ENCODE measurements at places on chromosomes 12 and 14.

DNA sequence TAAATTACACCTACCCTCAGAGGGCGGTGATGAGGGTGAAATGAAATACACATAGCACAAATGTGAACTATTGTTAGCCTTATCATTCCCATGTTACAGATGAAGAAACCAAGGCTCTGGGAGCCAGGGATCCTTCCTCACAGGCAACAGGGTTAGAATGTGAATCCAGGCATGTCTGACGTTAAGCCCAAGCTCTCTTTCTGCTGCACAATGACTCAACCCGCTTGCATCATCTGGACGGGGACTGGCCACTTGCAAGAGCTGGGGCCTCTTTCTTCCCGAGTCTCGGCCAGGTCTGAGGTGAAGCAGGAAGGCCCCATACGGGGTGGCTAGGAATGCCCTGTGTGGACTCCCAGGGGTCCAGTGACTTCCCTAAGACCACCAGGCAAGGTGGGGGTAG, 105.2 kb downstream of the RBM19 start:
- DNase-seq: no peak

DNA sequence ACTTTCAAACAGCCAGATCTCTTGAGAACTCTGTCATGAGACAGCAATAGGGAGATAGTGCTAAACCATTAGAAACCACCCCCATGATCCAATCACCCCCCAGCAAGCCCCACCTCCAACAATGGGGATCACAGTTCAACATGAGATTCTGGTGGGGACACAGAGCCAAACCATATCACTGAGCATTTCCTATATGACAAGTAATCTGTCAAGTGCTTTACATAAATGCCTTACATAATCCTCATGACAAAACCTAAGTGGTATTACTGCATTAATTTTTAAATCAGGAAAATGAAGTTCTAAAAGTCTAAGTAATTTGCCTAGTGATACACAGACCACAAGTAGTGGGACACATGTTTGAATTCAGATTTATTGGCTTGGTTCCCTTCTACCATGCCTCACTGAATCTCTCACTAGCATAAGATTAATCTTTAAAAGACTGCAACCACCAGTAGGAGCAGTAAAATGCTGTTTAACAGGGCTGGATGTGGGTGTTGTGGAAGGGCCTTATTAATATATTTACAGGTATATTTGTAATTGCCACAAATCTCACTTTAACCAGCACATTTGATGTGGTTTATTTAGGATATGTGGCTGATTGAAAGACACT, 323.1 kb upstream of the FBXO33 start:
- DNase-seq: peak; percentile 22

DNA sequence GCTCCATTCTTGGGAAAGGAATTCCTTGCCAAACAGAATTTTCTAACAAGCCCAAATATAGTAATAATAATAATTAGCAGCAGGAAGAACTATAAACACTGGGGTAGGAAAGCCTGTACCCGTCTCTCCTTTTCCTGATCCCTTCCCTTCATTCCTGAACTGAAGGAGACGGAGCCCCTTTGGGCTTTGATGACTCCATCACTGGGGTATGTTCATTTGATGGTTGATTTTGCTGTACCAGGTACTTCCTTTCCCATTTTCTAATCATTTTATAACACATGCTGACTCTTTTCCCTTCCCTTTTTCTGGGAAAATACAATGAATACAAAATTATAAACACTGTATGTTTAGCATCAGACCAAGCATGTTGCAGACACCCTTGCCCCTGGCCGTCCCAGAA, 3.6 kb upstream of the RCOR1 start:
- no peak for DNase-seq

DNA sequence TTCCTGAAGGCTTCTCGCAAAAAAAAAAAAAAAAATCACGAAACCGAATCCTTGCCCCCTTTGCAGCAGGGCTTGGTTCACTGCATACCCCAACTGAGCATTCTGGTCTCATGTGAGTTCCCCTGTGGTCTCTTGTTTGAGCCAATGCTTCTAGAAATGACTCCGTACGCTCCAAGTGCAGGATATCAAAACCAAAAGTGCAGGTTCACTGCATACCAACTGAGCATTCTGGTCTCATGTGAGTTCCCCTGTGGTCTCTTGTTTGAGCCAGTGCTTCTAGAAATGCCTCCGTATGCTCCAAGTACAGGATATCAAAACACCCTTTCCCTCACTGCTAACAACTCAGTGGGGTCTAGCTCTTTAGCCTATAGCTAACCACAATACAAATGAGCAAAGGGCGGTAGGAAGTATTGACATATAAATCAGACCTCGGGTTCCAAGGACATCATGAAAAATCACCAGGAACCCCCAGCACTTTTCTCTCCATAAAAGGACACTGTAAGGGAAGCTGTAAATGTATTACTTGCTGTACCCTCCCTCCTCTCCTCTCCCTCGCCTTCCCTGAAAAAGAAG, 206.3 kb upstream of the NOS1 start:
- no peak for DNase-seq

DNA sequence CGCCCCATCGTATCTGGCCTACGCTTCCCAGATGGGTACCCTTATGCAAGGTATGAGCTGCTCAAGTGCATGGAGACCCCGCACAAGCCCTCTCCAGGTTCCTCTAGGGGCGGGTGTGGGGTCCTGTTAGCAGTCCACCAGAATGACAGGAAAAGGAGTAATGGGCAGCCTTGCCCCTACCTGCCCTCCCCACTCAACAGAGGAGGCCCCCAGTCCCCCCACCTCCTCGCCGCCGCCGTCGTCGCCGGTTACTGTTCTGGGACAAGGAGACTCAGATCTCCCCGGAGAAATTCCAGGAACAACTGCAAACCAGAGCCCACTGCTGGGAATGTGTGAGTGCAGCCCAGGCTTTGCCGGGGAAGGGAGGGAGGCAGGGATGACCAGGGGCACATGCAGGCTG, 6.0 kb downstream of the REC8 start:
- no peak for DNase-seq

DNA sequence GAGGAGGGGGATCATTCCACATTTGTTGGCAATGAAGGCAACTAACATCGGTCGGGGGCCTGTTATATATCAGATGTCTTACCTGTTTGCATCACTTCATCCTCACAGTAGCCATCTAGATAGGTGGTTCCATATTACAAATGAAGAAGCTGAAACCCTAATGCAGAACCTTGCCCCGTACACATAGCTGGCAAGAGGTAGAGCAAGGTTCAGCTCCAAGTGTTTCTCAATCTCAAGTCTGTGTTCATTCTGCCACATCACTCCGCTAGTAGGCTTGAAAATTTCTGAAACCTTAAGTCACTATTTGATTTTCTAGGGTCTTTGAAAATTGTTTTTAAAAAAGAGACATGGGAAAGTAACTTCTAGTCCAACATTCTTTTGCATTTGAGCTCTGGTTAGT, 17.0 kb downstream of the AVPR1A start:
- DNase-seq: no peak

DNA sequence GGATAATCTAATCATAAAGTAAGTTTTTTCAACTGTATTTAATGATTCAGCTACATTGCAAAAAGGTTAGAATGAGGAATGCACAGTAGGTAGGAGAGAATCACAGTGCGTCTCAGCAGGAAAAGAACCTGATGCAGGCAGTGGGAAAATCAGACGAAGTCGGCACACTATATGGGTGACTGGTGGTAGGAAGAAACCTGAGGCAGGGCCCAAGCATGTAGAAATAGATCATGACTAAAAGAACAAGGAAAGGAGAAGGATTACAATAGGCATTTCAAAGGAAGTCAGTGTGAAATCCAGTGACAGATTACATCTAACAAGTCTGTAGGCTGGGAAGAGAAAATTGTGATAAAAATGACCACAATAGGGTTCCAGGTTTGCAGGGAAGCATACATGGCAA, 267.0 kb downstream of the MED13L start:
- DNase-seq: no peak

DNA sequence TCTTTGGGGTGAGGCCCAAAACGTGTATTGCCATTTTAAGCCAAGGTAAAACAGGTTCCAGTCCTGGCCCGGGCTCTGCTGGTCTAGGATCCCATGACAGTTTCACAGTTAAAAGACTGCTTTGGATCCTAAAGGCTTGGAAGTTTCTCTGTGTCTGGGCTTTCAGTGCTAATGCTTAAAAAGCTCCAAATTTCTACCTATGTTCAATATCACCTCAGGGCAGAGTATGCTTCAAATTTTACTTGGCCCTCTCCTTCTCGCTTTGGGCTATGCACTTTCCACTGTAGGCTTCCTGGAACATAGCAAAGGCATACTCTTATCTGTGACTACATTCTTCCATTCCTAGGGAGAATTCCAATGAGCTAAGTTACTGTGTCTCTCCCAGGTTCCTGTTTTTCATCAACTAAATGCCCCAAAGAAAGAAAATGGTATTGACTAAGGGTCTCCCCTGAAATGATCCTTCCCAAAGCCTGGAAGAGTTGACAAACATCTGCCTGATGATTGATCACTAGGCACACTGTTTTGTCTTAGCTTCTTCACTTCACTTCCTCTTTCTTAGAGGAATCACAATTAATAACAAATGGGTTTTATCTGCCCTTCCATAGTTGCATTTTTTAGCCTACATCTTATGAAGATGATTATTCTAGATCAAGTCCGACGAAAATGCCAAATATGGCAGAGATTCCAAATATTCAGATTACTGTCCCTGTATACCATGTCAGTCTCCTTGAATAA, 79.4 kb downstream of the TMTC2 start:
- DNase-seq: no peak

- DNase-seq: no peak
Measured at GRCh38 chr12:112180422-112180821, 55.1 kb downstream of the TRAFD1 start.

DNA sequence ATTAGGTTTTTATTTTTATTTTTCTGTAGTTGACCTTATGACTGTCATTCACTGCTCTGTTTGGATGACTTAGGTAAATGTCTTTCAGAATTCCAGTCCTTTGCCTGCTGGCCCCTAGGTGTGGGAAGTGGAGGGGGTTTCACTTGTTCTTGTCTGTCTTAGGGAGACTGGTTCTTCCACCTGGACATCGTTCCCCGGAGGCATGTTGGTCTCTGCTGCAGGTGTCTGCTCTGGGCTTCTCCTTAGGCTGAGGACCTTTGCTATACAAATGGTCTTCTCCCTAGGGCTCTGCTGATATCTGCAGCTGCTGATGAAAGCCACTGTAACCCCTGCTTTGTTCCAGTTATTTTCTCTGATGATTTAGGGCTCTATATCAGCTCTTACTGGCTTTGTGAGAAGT, 97.1 kb downstream of the OTOGL start:
- DNase-seq: no peak

DNA sequence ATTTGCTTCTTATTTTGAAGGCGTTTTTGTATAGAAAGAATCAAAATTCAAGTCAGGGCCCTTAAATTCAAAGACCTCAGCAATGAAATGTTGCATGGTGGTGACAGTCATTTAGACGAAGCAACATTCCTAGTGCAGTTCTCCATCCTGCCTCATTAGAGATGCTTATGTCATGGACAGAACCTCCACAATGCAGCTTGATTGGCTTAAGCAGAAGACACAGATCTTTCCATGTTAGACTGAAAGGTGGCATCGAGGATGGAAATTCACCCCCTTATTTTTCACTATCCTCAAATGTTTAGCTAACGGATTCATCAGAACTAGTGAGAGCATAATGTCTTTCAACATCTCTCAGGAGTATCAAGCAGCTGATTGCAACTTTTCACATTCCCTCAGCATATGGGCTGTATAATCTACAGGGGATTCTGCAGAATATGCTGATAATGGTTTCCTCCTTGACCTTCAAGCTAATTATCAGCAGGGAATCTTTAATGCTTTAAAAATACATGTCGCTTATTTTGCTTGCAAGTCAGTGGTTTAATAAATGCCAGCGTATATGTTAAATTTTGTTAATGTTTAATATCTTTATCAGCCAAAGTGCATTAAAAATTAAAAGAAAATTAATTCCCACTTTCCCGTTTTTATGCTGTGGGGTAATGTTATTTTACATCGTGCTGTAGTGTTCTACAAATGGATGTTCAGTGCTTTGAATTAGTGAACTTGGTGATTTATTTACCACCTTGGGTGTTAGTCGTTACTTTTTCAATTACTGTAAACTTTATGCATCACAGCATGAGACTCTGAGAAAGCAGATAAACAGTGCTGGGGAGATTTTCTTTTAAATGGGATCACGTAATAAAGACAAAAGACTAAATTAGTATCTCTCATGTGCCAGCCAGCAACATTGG, 12.8 kb upstream of the NRDE2 start:
- DNase-seq: no peak

GRCh38 chr12:133130808-133131128, 341 bp downstream of the ZNF10 start:
- no peak for DNase-seq

DNA sequence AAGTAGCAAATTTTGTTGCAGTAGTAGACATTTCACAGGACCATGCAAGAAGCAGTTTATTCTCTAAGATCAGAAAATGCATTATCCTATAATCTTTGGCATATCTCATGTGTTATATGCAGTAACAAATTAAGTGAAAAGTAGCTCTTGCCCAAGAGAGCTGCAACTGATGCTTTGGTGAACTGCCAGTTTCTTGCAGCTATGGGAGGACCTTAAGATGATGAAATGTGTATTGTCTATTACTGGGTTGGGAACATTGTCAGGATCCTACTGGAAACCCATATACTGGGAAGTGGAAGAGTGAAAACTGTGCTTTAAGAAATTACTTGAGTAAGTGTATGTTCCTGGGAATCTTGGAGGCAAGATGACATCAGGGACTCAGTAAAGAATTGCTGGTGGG, 238.8 kb downstream of the DACT1 start:
- DNase-seq: no peak

DNA sequence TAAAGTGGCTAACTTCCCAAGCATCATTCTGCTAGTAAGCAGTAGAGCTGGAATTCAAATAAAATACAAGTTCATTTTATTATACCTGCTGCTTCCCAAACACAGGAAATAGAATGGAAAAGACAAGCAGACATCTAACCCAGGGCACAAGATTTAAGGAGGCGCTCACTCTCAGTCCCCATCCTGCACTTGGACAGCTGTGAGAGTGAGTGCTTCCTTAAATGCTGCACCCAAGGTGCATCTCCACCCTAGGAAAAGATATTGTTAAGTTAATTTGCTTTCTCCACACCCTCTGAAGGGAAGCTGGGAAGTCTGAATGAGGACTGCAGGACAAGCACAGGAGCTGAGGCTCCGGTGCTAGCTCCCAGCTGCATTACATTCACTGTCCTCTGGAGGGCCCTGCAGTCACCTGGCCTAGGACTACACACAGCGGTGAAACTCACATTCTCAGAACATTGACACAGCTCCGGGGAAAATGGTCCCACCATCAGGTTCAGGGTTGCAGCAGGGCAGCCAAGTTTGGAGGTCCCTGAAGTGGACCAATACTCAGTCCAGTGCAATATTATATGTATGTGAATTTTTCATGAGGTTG, 14.2 kb downstream of the HEBP1 start:
- no peak for DNase-seq

GRCh38 chr14:66498311-66498710, 9.6 kb upstream of the GPHN start:
- DNase-seq: no peak

DNA sequence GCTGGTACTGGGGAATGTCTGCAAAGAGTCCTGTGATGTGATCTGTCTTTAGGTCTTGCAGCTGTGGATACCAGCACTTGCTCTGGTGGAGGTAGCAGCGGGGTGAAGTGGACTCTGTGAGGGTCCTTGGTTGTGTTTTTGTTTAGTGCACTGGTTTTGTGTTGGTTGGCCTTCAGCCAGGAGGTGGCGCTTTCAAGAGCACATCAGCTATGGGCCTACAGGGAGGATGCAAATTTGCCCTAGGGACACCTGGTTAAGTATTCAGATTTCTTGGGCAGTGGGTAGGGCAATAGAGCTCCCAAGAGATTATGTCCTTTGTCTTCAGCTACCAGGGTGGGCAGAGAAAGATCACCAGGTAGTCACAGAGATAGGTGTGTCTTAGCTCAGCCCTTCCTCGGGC, 63.8 kb downstream of the PTGER2 start:
- DNase-seq: no peak

- DNase-seq: no peak
Measured at GRCh38 chr12:1523046-1523445, 71.3 kb downstream of the FBXL14 start.

Data from renal pelvis (tissue), 12 donors.